GM06990 (cell line): ENCODE measurements at places on chromosomes 12 and 14.
A peak's percentile ranks its signal among the peaks of the same experiment; 100 is the strongest.

DNA sequence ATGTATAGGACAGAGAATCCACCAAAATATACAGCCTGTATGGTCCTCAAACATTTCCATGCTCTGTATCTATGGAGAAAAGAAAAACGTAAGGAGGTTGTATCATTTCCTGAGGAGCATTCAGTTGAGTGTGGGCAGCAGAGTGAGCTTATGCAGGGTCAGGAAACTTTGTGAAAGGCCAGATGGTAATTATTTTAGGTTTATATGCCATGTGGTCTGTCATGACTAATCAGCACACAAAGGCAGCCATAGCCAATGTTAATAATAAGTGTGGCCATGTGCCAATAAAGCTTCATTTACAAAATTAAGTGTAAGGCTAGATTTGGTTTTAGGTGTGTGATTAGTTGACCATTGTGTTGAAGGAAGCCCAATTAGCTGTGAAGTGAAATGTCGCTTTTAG, 33.2 kb upstream of the A2M start:
- DNase-seq = no peak

DNA sequence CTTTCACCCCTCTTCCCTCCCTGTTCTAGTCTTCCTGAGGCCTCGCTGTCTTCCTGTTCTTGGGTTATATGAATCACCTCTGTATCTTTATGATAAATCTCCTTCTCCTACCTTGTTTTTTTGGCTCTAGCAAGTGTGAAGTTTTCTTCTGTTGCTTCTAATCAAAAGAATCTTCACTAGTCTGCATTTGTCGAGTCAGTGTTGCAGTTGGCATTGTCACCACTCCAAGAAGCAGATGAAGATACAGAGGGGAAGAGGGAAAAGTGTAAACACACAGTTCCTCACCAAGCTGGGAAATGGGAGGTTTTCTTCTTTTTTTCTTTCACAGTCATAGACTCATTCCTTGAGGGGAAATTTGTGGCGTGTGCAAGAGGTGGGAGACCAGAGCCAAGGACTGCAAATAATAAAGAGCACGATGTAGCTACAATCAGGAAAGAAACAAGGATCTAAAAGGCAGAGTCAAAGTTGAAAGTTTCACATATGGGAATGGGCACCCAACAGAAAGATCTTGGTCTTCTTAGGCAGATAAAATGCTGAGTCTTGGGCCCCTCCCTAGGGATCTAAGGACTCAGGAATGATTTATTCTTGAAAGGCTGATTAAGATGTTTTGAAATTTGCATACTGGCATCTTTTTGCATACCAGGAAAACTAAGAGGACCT, 22.2 kb upstream of the PRICKLE1 start:
- no peak for DNase-seq

DNA sequence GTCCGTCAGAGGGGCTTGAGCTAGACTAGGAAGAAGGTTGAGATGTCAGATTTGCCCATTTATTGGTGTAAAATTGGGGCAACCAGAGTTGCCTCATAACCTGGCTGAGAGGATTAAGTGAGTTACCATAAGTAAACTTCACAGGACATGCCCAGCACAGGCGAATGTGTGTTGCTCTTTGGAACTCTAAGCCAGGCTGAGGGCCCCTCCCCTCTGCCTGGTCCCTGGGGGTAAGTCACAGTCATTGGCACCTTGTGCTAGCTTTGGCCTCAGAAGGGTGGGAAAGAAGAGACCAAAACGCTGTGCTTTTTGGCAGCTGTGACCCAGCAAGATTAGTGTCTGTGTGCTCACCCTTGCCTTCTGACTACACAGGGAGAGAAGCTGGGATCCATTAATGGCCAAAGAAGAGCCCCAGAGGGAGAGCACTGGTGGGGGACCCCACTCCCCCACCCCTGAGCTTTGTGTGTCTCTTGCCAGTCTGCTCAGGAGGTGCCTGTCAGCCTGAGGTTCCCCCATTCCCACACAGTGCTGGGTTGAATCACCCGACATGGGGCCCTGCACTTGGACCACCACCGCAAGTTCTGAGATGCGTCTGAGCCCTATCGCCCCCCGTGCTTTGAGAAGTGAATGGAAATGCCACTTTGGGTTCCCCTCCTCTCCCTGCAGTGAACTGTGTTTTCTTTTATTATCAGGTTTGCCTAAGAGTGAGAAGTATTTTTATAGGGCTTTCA, 74.1 kb downstream of the CACNA1C start:
- DNase-seq = no peak

GRCh38 chr12:94080341-94081009, 67.9 kb upstream of the PLXNC1 start:
- no peak for DNase-seq

DNA sequence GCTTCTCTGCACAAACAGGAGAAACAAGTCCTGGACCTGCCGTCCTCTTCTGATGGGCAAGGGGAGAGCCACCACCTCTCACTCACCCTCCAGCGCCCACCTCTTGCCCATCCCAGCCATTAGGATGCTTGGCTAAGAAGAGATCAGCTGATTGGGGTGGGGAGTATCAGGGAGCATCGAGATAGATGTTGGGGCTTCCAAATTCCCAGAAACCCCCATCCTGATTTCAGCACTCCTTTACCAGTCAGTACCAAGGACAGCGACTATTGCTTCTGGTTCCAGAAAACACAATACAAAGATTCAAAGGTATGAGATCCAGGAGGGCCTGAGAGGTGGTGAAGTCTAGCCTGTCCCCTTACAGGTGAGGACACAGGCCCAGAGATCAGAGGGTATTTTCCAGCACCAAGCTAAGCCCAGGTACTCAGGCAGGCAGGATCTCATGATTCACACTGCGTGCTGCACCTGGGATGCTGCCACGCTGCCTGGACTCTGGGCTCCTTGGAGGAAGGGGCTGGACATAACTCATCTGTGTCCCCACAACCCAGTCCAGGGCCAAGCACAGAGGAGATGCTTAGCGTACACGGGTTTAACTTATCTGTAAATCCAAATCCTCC, 76.6 kb downstream of the TUNAR start:
- no peak for DNase-seq

DNA sequence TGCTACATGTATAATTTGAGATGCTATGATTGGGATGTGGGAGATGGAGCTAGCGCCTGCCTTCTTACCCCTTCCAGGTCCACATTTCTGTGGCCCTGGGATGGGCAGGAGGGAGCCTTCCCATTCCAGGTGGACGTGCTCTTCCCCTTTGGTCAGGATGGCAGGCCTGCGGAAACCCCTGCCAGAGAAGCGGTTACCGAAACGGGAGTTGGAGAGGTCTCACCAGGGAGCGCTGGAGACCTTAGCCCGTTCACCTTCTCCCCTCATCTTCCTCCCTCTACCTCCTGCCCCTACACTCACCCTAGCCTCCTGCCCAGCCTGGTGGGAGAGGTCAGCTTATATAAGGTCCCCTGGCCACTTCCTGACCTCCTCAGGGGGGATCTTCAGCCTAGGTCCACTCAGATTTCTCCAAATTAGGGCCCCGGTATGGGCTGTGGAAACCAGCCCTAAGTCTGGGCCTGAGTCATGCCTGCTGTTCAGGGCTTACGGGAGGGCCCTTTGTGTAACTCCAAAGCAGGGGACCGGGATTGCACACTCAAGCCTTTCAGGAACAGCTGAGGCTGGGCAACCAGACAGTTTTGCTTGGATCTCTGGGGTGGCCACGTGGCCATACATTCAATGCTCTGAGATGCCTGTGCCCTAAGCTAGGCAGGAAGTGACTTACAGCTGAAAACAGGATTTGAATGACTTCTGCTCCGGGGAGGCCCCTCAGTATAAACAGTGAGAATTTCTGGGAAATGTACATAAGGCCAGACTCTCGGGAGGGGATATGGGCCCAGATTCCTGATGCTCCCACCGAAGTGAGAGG, 10.2 kb upstream of the MEG3 start:
- no peak for DNase-seq

GRCh38 chr12:63828867-63829266, 15.6 kb upstream of the SRGAP1 start:
- DNase-seq = no peak

DNA sequence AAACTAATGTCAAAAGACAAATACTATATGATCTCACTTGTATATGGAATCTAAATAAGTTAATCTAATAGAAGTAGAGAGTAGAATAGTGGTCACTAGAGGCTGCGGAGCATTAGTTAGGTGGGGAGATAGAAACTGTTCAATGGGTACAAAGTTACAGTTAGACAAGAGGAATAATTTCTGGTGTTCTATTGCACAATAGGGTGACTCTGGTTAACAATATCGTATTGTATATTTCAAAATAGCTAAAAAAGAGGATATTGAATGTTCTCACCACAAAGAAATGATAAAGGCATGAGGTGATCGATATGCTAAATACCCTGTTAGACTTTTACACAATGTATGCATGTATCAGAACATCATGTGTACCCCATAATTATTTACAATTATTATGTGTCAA, 42.9 kb downstream of the IGF1 start:
- DNase-seq = no peak

DNA sequence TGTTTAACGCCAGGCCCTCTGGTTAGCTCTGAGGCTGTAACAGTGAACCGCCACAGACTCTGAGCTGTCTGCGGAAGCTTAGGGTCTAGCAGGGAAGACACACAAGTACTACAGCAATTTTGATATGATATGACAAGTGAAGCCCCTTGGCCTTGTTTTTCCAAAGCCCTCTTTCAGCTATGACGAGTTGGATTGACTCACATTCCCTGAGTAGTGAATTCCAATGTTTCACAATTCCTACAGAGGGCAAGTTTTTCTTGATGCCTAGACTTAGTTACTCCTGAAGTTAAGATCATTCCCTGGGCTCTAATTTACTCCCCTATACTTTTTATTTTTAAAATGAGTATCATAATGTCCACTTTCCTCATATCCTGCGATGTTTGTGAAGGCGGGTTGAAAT, 53.3 kb upstream of the CISTR start:
- no peak for DNase-seq

- peak; percentile 3 for DNase-seq
Measured at GRCh38 chr14:67358924-67359774, 455 bp downstream of the ATP6V1D start.

DNA sequence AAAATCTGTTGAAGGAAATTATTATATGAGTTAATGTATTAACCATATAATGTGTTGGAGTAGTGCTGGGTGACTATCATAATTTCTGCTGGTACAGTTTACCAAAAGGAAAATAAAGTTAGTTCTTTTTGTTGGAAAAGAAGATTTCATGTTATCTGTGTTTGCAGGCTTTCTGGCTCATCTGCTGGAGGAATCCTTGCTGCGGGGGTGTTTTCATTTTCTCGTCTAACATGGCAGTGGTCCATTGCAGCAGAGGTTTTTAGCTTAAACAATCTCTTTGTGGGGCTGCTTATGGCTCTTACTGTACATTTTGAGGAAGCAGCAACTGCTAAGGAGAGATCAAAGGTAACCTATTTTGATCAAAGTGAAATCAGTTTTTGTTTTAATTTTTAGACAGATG, 24.1 kb downstream of the TMEM260 start:
- DNase-seq = no peak

DNA sequence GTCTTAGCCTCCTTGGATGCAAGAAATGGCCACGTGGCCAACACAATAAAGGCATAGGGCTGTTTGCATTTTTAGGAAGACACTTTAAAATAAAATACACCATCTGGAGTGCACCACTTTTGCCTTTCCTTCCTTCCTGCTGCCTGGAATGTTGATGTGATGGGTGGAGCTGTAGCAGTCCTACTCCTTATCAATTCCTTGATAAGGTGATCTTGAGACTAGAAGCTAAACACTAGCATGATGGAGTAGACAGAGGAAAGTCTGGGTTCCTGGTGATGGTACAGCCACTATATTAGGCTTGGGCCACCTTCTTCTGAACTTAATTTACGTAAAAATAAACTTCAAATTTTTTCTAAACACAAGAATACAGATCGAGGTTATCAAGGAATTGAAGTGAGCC, 2.9 kb upstream of the GLT1D1 start:
- DNase-seq = no peak
